ENCODE measurements at places on chromosomes 1 and 21. TPM values are rescaled to one million over a fixed set of nuclear protein-coding genes. Genes with fewer than 3 reads are reported as not detected.
A peak's percentile ranks its signal among the peaks of the same experiment; 100 is the strongest.

Gene KANK4
- total RNA-seq = not detected

DNA sequence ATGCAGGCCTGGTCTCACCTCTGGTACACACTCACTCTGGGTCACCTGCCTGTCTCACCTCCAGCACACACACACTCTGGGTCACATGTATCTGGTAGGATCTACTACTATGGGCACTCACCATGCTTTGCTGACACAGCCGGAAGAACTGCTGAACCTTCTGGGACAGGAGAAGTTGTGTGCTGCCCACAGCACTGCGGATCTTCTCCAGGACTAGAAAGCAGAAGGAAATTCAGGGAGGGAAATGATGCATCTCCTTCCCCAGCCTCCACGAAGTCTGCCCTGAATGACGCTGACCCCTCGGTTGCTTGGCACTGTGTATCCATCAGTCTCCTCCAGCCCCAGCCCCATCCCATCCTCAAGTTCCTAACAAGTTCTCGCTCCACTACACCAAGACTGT is 7.9 kb upstream of the SMIM12 start:
- peaks cover 34% of the 10 kb centered on the region for H3K4me1 ChIP-seq
- no peak overlapping the region for H3K4me3 ChIP-seq
- H3K27ac ChIP-seq = no peak overlapping the region
- H3K36me3 ChIP-seq = no peaks in the 10 kb centered on the region

Gene OR13G1
- total RNA-seq = not detected

Gene SEC16B
- not detected for total RNA-seq

DNA sequence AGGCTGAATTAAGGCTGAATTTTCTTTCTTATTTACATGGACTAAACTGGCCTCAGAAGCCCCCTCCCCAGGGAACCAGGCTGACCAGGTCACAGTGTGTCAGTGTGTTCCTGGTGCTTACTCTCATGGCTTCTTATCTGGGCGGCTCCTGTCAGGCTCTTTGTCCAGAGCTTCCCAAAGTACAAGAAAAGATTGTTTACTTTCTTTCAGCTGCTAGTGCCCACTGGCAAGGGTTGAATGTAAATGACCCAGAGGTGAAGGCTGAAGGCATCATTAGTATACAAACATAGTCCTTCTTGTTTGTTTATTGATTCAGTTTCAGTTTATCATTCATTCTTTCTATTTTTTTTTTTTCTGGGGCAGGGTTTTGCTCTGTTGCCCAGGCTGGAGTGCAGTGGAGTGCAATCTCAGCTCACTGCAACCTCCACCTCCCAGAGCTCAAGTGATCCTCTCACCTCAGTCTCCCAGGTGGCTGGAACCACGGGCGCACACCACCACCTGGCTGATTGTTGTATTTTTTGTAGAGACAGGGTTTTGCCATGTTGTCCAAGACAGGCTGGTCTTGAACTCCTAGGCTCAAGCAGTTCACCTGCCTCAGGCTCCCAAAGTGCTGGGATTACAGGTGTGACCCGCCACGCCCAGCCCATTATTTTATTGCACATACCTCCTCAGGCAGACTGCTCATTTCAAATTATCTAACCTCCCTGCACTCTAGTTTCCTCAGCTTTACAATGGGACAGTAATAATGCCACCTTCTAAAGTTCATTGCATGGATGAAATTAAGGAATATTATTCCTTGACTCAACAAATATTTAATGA is 9.8 kb upstream of the KDM4A start:
- no peaks in the 10 kb centered on the region for H3K36me3 ChIP-seq
- H3K27ac ChIP-seq = no peak overlapping the region
- DNase-seq = no peak
- H3K27me3 ChIP-seq = peaks cover 4% of the 10 kb centered on the region
- H3K4me1 ChIP-seq = no peaks in the 10 kb centered on the region
- H3K4me3 ChIP-seq = no peak overlapping the region

GRCh38 chr1:58879464-58879863 is 95.6 kb upstream of the JUN start:
- H3K4me3 ChIP-seq = no peak overlapping the region
- no peak overlapping the region for H3K27ac ChIP-seq
- H3K27me3 ChIP-seq = no peaks in the 10 kb centered on the region
- peaks cover 8% of the 10 kb centered on the region for H3K4me1 ChIP-seq

DNA sequence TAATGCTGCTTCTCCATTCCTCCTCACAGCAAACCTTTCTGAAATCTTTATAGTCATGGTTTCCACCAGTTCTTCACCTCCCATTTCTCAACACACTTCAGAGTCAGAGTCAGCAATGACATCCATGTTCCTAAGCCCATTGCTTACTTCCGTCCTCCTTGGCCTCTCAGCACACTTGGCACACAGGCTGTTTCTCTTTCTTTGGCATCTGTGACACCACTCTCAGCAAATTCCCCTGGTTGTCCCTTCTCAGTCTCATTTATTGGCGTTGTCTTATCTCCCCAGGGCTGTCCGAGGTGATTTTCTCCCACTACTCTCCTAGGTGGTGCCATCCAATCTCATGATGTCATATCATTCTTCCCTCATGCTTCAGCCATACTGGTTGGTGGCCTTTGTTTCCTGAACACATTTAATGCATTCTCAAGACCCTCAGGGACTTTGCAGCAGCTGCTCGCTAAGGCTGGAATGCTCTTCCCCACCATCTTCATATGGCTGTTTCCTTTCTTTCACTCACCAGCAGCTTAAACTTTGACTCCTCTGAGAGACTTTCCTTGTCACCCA is 3.3 kb upstream of the LGALS8 start:
- H3K4me3 ChIP-seq = no peak overlapping the region
- H3K36me3 ChIP-seq = peaks cover 5% of the 10 kb centered on the region
- no peak for DNase-seq

- H3K27ac ChIP-seq = peak within 1 kb of the TSS; percentile 48
- H3K36me3 ChIP-seq = no peaks in the 10 kb centered on the region
- H3K27me3 ChIP-seq = no peaks in the 10 kb centered on the region
Measured at GRCh38 chr1:11934302-11935056, at the start of gene PLOD1. TSS of gene PLOD1 (plus strand) at chr1:11934717. CDS start at chr1:11934780, 63 bp downstream.

DNA sequence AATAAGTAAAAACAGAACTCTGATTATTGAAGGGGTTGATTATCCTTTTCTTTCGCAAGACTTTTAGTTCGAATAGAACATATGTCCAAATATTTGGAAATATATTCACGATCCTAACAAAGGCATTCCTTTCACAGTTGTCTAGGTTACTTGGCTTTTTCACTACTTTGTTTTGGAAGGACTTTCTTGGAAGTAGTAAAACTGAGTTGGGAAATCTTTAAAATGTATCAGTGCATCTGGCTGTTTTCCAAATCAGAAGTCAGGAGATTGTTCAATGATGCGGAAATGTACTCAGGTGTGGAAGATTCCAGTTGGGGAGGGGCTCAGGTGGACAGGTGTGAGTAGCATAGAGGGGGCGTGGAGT is 67.1 kb downstream of the SH3BGR start:
- H3K27ac ChIP-seq = no peak overlapping the region
- no peak for DNase-seq
- H3K27me3 ChIP-seq = peaks cover 3% of the 10 kb centered on the region
- H3K4me1 ChIP-seq = peaks cover 3% of the 10 kb centered on the region

- H3K27ac ChIP-seq = no peak overlapping the region
- DNase-seq = no peak
- no peaks in the 10 kb centered on the region for H3K36me3 ChIP-seq
Measured at GRCh38 chr1:51070640-51071039, 31.4 kb upstream of the C1orf185 start.

- no peak for DNase-seq
- H3K27me3 ChIP-seq = peaks cover 3% of the 10 kb centered on the region
- H3K36me3 ChIP-seq = no peaks in the 10 kb centered on the region
- no peak overlapping the region for H3K27ac ChIP-seq
- no peaks in the 10 kb centered on the region for H3K4me1 ChIP-seq
Measured at GRCh38 chr1:203555076-203555475, 61.1 kb downstream of the OPTC start.

DNA sequence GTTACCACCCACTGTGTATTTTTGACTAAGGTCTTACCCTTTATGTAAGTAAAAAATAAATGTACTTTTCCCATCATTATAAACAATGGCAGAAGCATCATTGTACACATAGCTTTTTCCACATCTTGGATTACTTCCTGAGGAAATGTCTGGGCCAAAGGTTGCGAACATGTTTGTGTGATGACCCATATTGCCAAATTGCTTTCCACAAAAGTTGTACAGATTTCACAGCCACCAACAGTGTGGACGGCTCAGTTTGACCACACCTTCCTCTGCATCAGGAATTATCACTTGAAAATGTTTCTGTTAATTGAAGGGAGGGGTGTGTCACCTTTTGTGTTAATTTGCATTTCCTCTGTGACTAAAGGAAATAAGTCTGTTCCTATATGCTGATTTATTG is 25.7 kb downstream of the AKNAD1 start:
- no peak overlapping the region for H3K27ac ChIP-seq
- no peak for DNase-seq
- no peak overlapping the region for H3K4me3 ChIP-seq
- no peaks in the 10 kb centered on the region for H3K27me3 ChIP-seq

- no peak overlapping the region for H3K27ac ChIP-seq
- no peak overlapping the region for H3K4me3 ChIP-seq
- H3K36me3 ChIP-seq = peaks cover 21% of the 10 kb centered on the region
Measured at GRCh38 chr1:155678027-155678426, 10.5 kb downstream of the YY1AP1 start.

DNA sequence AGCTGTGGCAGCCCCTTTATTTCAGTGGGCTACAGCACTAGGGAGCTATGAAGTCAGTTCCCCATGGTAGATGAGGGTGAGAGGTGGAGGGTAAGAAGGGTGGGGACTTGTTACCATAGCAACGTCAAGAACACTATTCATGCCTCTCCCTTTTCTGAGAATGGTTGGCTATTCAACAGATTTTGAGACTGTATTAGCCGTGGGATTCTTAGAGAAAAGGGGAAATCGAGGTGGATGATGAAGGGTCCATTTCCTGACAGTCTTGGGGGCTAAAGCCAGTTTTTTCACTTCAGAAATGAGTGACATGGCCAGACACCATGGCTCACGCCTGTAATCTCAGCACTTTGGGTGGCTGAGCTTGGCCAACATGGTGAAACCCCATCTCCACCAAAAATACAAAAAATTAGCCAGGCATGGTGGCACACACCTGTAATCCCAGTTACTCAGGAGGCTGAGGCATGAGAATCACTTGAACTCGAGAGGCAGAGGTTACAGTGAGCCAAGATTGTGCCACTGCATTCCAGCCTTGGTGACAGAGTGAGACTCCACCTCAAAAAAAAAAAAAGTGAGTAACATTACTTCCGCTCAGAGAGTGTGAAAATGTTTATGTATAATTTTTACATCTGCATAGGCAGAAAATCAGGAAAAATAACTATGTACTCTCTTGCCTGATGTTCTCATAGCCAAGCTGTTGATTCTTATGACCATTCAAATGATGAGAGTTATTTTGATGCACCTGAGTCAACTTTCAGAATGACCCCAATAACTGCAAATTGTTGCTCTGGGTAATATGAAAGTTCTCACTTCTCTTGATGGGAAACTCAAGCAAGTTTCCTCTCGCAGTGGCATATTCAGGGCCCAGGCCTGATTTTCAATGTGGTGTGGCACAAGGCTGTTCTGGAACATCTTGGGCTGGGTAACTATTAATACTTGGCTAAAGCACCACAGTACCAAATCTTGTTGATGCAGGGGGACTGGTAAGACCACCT is 23.2 kb upstream of the RGSL1 start:
- no peak overlapping the region for H3K27ac ChIP-seq
- no peaks in the 10 kb centered on the region for H3K27me3 ChIP-seq
- no peak for DNase-seq
- no peaks in the 10 kb centered on the region for H3K36me3 ChIP-seq
- H3K4me1 ChIP-seq = peaks cover 12% of the 10 kb centered on the region

DNA sequence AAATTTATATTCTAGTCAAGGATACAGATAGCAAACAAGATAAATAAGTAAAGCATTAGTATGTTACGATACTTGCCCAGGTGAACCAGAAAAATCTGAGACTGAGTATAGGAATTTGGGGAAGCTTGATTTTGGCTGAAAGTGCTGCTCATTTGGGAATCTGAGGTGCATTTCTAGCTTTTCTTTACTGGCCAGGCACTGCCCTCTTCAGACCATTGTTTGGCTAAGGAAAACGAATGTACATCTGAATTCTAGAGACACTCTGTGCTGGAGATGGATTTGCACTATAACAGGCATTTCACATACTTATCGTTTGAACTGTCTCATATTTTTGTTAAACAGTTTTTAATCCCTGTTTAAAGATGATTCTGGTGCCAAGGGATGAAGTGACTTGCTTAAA is 23.4 kb downstream of the ARID1A start:
- no peak overlapping the region for H3K4me3 ChIP-seq
- H3K27me3 ChIP-seq = no peaks in the 10 kb centered on the region
- H3K4me1 ChIP-seq = peaks cover 85% of the 10 kb centered on the region
- no peak overlapping the region for H3K27ac ChIP-seq
- peaks cover 64% of the 10 kb centered on the region for H3K36me3 ChIP-seq

DNA sequence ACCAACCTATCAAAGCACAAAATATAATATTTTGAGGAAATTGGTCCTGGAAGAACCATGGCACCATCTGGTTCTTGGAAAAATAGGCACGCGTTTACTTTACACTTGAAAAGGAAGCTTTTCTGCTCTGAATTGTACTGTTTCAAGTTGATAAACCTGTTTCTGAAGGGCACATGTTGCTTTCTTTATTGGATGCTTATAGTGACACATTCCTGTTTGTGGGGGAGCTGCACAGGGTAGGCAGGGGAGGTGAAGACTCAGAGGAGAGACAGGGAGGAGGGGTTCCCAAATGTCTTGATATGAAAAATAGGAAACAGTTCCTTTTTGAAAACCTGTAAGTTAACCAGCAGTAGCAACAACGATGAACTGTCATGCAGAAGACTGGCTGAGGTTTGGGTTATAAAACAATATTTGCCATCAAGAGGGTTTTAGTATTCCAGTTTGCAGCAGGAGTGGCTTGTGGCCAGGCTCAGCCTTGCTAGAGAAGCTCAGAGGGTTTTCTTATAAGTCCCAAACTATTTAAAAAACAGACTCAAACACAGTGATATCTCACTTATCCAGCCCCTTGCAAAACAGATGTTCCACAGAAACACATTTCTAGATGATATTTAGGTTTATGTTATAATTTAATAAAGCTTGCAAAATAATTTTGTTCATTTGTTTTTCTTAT is 127.0 kb upstream of the MROH9 start:
- no peak overlapping the region for H3K27ac ChIP-seq
- no peaks in the 10 kb centered on the region for H3K36me3 ChIP-seq
- H3K27me3 ChIP-seq = peaks cover 16% of the 10 kb centered on the region
- no peak overlapping the region for H3K4me3 ChIP-seq
- H3K4me1 ChIP-seq = no peaks in the 10 kb centered on the region

DNA sequence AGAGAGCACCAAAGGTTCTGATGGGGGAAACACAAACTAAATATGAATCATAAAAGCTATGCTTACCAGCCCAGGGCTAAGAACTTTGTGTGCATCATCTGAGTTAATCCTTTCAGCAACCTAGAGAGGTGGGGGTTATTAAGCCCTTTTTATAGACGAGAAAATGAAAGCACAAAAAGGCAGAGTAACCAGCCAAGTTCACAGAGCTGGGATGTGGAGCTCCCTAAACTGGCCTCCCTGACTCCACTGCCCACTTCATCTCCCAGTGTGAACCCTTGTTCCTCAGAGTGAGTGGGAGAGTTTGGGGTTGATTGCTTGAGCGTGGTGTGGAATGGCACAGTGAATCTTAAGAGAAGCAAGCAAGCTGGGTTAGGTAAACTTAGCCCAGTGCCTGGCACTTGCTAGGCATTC is 10.8 kb upstream of the BCAR3 start:
- no peak overlapping the region for H3K4me3 ChIP-seq
- H3K36me3 ChIP-seq = no peaks in the 10 kb centered on the region
- H3K4me1 ChIP-seq = peaks cover 18% of the 10 kb centered on the region
- H3K27me3 ChIP-seq = peaks cover 11% of the 10 kb centered on the region
- DNase-seq = no peak

Measured in activated naive CD8-positive, alpha-beta T cell treated with anti-CD3 and anti-CD28 coated beads for 36 hours (primary cell).